ENCODE measurements at places on chromosomes 12 and 14.

GRCh38 chr12:121003650-121004049 is 12.6 kb downstream of the C12orf43 start:
- DNase-seq: no peak

- DNase-seq: no peak
Observed at GRCh38 chr12:32151552-32151951, 44.9 kb downstream of the BICD1 start.

DNA sequence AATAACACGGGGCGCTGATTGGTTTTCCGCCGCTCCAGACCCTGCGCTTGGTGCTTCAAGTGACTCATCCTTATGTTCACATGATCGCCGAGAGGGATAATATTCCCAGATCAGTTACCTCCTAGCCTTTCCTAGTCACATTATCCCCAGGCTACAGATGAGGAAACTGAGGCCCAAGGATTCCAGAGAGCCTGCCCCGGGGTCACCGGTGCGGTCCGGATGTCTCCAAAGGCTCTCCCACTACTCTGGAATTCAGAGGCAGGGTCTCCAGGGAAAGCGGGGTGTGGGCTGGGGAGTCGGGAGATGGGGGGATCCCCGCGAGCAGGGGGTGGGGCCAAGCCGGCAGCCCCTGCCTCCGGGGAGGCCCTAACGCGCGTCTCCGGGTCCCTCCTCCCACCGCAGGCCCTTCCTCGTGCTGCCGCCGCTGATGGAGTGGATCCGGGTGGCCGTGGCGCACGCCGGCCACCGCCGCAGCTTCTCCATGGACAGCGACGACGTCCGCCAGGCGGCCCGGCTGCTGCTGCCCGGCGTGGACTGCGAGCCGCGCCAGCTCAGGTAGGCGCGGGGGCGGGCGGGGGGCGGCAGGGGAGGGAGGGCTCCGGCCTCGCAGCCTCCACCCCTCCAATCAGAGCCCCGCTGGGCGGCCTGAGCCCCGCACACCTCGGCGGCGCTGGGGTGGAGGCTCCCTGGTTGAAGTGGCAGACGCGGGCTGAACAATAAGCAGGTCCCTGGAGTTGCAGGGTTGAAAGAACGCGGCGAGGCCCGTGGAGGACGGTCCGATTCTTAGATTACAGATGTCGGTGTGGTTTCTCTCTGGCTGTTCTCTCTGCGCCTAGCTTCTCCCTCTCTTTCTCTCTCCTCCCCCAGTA is 104.6 kb upstream of the PWP1 start:
- no peak for DNase-seq

- DNase-seq: no peak
Observed at GRCh38 chr12:70711831-70712230, 74.6 kb upstream of the PTPRB start.

- no peak for DNase-seq
Observed at GRCh38 chr12:96223411-96224218, 29.4 kb downstream of the ELK3 start.

GRCh38 chr12:68122236-68122920 is 37.2 kb downstream of the IFNG start:
- DNase-seq: no peak

GRCh38 chr12:18171571-18171970 is 81.6 kb upstream of the RERGL start:
- no peak for DNase-seq

GRCh38 chr14:98138666-98139065 is 1133.3 kb downstream of the BCL11B start:
- no peak for DNase-seq

DNA sequence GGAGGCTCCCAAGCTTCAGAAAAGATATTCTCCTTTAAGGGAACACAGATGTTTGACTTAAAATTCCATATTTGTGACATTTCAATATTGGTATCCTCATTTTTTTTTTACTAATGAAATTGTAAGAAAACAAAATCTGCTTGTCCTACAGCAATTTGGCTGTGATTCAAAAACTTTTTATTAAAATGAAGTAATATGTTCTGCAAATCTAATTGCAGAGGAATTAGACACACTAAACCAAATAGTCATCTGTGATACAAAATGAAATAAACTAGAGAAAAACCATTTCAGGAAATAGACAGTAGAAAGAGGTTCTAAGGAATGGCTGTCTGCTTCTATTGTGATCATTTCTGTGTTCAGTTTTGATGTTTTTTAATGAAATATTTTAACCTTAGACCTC is 50.1 kb upstream of the HIF1A start:
- DNase-seq: no peak

DNA sequence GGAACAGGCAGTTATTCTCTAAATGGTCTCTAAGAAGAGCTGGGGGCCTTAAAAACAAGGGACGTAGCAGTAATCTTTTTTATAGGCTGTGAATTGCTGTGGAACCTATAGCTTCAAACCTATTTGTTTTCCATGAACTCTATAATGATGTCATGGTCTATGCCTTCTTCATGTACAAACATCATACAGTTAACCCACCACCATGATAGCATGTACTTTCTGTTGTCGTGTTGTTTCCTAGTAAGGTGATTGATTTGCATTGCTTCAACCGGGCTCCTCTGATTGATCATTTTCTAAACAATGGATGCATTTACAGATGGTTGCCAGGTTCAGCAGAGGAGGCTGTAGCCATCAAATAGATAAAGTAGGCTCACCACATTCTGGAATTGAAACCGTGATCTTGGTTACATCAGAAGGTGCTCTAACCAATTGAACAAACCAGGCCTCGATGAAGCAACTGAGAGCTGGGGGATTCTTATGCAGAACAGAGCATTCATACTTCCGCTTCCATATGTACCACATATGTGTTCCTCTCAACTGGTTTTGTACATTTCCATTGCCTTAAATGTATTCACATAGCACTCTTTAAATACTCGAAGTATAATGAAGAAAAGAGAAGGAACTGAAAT is 25.6 kb upstream of the PCNX1 start:
- no peak for DNase-seq

- no peak for DNase-seq
Observed at GRCh38 chr12:124157406-124157805, 137.5 kb upstream of the RFLNA start.

- no peak for DNase-seq
Observed at GRCh38 chr12:57609781-57610553, 1.3 kb upstream of the ARHGEF25 start.
